ENCODE measurements at places on chromosomes 3 and 15. TPM values are rescaled to one million over a fixed set of nuclear protein-coding genes. Genes with fewer than 3 reads are reported as not detected.

DNA sequence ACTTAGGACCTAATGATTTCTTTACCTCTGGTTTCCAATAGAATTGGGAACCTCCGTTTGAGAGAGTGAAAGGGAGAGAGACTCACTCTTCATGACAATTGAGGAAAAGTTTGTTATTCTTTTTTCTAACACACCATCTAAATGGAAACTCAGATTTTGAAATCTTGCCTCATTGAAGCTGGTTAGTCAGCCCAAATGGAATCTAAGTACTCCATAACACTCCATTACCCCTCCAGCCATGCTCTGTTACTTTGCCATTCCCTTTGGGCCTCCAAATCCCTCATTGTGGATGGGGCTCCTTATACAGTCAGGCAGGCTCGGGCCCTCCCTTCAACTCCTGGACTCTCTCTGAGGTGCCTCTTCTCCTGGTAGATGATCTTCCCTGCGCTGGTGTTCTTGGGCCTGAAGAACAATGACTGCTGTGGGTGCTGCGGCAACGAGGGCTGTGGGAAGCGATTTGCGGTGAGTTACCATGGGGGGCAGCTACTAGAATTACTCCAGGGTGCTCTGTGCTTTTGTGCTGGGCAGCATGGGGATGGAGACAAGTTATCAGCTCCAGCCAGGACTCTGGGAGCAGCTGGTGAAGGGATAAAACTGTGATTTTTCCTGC, 1.1 kb downstream of the TM4SF4 start:
- no peak overlapping the region for H3K27ac ChIP-seq
- no peaks in the 10 kb centered on the region for H3K4me1 ChIP-seq
- H3K4me3 ChIP-seq: no peak overlapping the region
- H3K27me3 ChIP-seq: no peaks in the 10 kb centered on the region
- no peaks in the 10 kb centered on the region for H3K36me3 ChIP-seq
- no peak for DNase-seq

DNA sequence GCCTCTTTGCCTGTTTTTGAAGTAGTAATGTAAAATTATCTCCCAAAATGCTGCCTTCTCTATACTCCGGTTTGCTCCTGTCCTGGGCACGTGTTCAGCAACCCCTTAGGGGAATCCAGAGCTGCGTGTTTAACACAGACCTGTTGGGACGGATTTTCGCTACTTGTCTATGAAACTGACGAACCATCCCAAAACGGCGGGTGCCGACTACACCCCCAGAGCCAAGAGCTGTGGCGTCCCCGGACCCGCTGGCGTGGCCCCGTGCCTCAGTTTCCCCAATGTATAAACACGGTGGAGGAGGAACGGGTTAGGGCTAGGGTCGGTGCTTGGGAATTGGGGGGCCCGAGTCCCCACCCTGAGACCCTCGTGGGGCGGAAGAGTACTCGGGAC, 473 bp downstream of the FHIT start:
- H3K4me3 ChIP-seq: peak overlapping the region; percentile 76
- H3K27ac ChIP-seq: peak overlapping the region; percentile 9
- peaks cover 35% of the 10 kb centered on the region for H3K4me1 ChIP-seq
- DNase-seq: peak; percentile 40

GRCh38 chr15:70284438-70285214, 186.9 kb upstream of the TLE3 start:
- H3K4me1 ChIP-seq: no peaks in the 10 kb centered on the region
- no peak overlapping the region for H3K4me3 ChIP-seq
- DNase-seq: no peak

DNA sequence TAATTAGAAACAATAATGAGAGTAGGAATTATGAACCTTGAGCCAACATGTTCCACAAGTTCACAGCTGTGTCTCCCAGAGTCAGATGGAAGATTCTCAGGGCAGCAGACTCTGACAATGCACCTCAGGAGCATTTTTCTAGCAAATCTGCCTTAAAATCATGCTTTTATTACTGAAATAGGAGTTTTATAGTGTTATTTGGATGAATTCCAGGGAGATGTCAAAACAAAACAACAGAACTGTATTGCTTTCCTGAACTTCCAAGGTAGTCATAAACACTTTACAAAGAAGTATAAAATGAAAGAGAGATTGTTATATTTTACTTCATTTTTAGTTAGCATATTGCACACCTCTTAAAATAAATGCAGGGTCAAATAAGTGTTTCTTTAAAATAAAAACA, 77.0 kb downstream of the P3H2 start:
- no peak overlapping the region for H3K4me3 ChIP-seq
- no peak for DNase-seq
- no peaks in the 10 kb centered on the region for H3K27me3 ChIP-seq
- no peak overlapping the region for H3K27ac ChIP-seq

GRCh38 chr3:68999605-69000004, 13.9 kb downstream of the EOGT start:
- H3K36me3 ChIP-seq: peaks cover 4% of the 10 kb centered on the region
- no peaks in the 10 kb centered on the region for H3K4me1 ChIP-seq
- H3K4me3 ChIP-seq: no peak overlapping the region
- DNase-seq: no peak

DNA sequence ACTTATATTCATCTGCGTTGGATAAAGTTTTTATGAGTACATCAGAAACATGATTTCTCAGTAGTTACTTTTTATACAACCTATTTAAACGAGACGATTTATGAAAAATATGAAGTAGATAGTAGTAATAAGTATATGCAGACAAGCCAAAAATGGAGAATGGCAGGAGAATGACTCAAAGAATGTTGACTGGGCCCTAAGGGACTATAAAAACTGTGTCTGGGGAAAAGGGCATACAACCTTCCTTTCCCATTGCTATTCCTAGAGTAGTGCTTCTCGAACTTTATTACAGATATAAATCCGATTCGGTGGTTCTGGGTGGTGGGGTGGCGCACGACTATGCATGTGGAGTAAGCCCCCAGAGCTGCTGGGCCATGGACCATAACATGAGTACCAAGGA, 558.5 kb downstream of the FOXP1 start:
- H3K4me3 ChIP-seq: no peak overlapping the region
- no peaks in the 10 kb centered on the region for H3K4me1 ChIP-seq
- peaks cover 7% of the 10 kb centered on the region for H3K36me3 ChIP-seq
- no peak for DNase-seq
- H3K27me3 ChIP-seq: no peaks in the 10 kb centered on the region
- H3K27ac ChIP-seq: no peak overlapping the region

- H3K4me3 ChIP-seq: no peak overlapping the region
- no peaks in the 10 kb centered on the region for H3K4me1 ChIP-seq
- DNase-seq: no peak
- H3K27me3 ChIP-seq: no peaks in the 10 kb centered on the region
Measured at GRCh38 chr3:154227531-154227930, 96.8 kb downstream of the DHX36 start.

Gene UBE2Q2
- 24.2 TPM for total RNA-seq

Gene ADIPOQ
- total RNA-seq: not detected
